AG08395 (cell line): ENCODE measurements at places on chromosomes 2 and 18.

DNA sequence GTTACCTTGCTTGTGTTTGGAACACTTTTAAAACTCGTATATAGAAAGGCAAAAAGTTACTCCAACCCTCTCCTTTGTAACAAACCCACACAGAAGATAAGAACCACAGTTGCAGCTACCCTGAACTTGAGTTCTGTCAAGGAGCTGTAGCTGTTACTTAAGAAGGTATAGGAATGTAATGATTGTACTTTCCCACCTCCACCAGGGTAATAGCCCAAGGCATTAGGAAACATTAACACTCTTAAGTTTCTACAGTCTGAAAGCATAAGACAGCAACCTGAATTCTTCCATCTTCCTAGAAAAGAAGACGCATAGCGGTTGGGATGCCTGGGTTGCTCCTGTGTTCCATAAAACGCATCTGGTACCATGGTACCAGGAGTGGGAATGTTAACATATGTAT lies 43.0 kb downstream of the ITGA4 start:
- no peak for DNase-seq

- DNase-seq, result no peak
Observed at GRCh38 chr18:43934781-43935471, 657.6 kb upstream of the SYT4 start.

DNA sequence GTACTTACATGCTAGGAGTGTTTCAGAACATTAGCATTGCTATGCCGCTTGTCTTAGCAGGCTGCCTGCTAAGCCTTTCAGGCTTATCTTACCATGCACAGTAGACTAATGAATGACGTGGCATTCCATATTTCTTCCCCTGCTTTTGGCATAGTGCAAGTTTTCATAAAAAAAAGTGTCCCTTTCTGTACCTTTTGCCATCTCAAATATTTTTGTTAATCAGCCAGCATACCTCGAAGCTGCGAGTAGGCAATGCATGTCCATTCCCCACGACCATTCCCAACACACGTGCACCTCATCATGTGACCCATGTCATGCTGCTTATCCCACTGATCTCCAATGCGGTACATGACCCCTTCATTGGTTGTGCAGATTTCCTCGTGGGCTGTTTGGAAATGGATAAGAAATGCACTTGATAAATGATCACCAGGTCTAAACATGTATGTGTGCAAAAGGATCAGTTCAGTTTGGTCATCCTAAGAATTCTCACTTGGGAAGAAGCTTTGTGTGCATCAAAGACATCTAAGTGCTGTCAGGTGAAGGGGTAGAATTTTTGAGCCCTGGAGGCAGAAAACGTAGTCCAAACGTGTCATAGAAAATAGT lies 13.9 kb downstream of the FN1 start:
- no peak for DNase-seq

GRCh38 chr2:117071556-117072102 lies 742.9 kb upstream of the DDX18 start:
- no peak for DNase-seq

GRCh38 chr2:95356821-95357700 lies 45.4 kb upstream of the FAHD2A start:
- no peak for DNase-seq

DNA sequence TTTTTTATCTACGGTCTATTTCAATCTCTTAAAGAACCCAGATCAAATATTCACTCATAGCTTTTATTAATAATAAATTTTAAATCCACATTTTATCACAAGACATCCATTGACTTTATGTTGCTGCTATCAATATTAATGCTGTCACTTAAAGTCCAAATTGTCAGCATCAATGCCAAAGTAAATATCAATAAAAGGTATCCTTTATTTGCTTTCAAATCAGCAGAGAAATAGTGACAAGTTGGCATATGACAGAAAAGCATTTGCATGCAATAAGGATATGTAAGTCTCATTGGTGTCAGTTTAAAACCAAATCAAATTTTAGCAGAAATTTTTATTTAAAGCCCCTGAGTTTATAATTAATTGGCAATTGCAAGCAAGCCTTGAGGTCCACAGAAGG lies 775.4 kb downstream of the ADCYAP1 start:
- no peak for DNase-seq

DNA sequence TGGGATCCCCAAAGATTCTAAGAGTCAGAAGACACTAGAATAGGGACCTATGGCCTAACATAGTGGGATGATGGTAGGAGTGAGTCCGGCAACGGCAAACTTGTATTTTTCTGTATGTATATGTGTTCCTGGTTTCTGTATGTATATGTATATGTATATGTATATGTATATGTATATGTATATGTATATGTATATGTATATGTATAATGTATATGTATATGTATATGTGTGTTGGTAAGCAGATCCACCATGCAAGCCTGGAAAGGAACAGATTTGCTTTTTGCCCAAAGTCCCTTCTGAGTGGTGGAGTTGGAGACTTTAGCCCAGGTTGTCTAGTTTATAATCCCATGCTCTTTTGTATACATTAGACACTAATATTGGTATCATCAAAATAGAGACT lies 46.6 kb downstream of the MFSD6 start:
- DNase-seq, result no peak

DNA sequence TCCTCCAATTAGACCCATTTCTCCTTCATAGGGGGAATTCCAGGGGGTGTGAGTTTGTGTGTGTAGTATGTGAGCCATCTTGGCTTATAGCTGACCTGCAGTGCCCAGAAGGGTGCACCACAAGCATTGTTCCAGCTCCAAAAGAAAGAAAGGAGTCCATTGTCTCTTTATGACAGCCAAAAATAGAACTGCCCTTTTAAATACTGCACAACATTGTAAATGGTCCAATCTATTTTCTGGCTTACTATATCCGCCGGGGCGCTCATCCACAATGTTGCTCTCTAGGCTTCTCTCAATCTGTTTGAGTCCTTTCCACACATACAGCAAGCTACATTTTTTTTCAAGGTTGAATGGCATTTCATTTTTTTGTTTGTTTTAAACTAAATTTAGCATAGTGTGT lies 517.5 kb downstream of the STK39 start:
- DNase-seq, result no peak

DNA sequence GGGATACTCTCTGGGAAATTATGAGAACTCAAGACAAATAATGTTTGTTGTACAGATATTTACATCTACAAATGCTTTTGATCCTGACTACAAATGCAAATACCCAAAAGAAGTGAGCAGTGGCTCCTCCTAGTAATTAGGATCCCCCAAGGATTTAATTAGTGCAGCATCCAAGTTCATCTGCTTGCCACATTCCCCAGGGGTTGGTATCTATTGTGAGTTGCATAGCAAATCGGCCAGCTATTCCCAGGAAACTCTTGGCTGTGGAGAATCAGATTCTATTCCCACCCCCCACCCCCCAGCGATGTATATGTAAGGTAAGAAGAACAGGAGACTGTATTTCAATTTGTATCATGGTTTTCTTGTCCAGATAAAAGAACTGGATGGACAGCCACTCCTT lies 725.1 kb upstream of the CDH7 start:
- no peak for DNase-seq

DNA sequence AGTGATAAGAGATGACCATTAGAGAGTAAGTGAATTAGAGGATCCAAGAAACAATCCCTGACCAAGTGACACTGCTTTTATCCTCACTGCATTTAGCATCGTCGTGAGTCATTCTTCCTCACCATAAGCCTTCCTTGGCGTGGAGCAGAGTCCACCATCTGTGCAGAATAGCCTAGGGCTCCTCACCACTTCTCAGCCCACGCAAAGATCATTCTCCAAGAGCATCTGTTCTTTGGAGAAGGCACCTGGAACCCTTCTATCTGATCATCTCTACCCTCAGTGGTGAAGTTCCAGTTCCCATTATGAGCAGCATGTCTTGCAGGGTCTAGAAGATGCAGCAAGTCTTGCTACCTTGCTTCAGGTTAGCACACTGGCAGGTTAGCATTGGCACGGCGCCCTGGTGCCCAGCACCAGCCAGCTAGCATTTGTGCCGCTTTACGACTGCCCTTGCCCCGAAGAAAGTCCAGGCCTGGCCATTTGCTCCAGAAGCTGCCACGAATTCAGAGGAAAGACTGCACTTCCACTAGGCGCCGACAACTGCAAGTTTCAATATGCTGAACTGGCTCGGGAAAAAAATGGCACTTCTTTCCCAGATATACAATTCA lies 225.8 kb downstream of the TTC32 start:
- peak; percentile 84 for DNase-seq

DNA sequence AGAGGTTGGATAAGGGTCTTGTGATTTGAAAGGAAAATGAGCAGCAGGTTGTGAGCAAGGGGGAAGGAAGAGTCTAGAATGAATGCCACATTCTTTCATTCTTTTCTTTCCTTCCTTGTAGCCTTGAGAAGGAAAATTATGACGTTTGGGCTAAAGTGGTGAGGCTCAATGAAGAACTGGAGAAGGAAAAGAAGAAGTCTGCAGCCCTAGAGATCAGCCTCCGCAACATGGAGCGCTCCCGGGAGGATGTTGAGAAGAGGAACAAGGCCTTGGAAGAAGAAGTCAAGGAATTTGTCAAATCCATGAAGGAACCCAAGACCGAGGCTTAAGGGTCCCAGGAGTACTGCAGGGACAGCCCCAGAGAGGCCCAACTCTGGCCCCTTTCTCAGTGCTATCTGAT lies 45.3 kb downstream of the BMP10 start:
- no peak for DNase-seq

- no peak for DNase-seq
Observed at GRCh38 chr2:17543848-17544247, 3.4 kb downstream of the VSNL1 start.

DNA sequence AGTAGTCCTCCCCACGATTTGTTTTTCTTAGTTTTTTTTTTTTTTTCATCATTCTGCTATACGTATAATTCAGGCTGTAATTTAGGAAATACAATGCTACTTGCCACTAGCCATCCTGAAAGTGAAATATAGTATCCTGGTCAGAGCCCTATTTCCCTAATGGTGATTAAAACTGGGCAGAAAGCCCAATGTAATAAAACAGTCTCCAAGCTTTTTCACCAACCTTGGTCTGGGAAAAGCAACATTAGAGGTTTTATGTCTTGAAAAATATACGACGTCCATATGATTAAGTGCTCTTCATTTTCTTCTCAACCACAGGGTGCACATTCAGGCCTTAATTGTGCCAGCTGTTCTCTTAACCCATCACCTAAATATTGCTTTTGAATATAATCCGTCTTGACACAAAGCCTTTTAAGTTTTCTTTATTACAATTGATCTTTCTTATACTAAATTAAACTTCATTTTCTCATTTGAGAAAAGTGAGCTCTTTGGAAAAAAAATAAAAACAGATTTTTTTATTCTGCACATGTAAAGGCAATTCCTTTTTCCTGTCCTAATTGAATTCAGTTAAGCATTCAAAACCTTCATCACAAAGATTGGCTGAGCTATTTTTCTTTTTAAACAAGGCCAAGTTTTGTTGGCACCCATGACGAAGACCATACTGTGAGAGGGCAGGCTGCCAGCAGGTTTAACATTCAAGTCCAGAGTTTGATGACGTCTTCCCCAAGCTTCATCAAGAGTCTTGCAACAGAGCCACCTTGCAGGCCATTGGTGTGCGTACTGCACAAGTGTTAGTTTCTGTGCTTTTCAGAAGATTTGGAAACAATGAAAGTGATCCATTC lies 52.7 kb downstream of the MAP2 start:
- DNase-seq, result no peak

DNA sequence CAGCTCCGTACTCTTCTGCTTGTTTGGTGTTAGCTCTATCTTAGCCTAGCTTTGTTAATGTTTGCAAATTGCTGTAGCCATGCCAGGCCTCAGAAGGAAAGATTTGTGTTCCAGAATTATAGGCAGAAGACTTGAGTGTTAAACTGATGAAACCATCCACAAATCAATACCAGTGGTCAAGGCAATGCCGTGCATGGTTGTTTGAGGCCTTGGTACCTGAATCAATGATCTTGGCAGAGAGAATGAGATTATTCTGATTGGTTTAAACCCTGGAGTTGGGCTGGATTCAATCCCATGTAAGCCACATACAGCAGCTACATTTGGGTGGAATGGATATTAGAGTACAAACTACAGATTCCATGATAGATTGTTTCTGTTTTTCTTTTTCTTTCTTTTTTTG lies 4.9 kb downstream of the HADHB start:
- DNase-seq, result no peak

GRCh38 chr18:62101321-62101721 lies 85.5 kb downstream of the PIGN start:
- DNase-seq, result no peak

DNA sequence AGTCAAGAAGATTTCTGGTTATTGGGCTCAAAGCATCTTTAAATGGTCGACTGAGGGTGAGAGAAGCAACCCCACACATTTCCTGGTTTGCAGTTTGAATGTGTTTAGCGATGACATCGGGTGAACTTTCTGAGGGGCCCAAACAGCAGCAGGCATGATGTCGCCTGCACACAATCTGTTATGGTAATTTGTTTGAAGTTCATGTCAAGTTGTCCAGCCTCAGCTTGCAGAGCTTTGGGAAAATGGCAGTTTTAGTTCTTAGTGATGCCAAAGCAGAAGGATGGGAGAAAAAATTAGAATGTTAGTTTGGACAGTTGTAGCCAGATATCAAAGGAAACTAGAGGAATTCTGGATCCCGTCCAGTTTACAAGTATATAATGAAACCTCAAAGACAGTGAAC lies 284.6 kb downstream of the MBD5 start:
- DNase-seq, result no peak

DNA sequence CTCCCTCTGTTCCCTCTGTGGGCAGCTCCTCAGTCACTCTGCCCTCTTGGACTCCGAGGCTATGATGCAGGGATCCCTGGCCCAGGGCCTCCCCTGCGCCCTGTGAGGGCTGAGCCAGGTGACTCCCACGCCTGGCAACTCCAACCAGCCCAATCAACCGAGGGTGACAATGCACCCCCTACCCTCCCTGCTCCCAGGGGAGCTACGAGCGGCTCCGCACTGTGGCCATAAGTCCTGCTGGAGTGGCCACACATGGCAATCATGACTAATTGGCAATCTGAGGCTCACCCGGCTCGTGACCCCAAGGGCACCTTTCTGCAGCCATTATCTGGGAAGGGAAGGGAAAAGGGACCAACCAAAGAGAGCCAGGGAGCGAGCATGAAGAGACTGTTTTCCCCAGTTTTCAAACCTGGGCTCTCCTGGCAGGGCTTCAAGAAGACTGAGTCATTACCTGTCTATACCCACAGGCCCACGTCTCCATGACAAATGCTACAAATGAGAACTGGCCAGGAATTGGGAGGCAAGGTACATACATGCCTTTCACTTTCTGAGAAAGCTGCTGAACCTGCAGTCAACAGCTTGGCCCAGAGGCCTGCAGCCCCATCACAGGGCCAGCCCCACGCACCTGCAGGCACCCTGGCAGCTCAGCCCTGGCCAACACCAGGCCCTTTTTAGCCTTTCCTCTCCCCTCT lies 45.1 kb downstream of the RPL31 start:
- no peak for DNase-seq
